ENCODE measurements at places on chromosomes 2 and 18.

GRCh38 chr2:86249579-86250391 lies 50.5 kb downstream of the MRPL35 start:
- no peak for DNase-seq

- DNase-seq: no peak
Measured at GRCh38 chr2:122530814-122531213, 775.4 kb downstream of the TSN start.

DNA sequence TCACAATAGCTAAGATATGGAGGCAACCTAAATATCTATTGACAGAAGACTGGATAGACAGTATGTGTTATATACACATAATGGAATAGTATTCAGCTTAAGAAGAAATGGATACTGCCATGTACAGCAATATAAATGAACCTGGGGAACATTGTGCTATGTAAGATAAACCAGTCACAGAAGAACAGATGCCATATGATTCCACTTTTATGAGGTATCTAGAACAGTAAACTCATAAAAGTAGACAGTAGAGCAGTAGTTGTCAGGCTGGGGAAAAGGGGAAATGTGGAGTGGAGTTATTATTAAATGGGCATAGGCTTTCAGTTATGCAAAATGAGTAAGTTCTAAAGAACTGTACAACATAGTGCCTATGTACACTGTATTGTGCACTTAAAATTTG lies 1055.7 kb upstream of the TMEFF2 start:
- no peak for DNase-seq

GRCh38 chr18:32439802-32440201 lies 30.9 kb downstream of the GAREM1 start:
- DNase-seq: no peak

DNA sequence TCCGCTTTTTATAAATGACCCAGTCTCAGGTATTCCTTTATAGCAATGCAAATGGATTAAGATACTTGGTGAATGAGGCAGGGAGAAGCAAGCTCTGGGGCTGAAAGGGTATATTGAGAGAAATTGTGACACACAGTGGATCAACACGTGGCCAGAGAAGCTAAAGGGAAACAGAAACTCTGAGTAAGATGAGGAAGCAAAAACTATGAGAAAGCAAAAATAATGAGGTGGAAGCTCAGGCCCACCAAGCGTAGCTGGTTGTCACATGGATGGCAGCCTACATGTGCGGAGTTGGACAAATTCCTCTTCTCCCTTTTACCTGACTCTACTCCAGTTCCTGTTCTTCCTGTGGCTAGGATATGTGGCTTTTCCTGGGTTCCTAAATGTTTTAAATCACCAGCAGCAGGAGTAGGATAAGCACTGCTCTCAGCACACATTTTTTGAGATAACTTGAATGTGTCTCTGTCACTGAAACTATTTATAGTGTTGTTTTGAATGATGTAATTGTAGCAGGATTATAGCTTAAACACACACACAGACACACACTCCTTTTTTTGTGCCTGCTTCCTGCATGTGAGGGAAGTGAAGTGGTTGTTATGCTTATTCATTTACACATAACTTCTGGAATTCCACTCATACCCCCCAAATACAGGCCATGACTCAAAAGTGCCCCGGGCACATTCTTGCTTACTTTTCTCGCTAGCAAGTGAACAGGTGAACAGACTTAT lies 30.1 kb upstream of the EPC2 start:
- DNase-seq: no peak

DNA sequence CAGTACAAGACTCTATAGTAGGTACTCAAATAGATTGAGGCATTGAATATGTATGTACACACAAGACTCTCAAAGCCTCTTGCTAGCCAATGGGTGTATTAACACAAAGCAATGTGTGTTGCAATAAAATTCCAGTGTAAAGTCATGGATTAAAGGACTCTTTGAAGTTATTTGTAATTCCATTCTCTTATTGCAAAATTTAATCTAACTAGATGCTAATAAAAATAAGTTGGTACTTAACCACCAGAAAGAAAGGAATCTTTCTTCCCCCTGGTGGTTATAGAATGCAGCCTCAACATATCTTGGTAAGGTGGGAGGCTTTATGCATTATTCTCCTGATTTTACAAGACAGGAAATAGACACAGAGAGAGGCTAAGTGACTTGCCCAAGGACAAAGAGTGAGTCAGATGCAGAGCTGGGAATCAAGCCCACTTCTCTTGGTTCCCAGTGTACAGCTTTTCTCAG lies 18.0 kb downstream of the LRP1B start:
- DNase-seq: no peak

- no peak for DNase-seq
Measured at GRCh38 chr2:67341012-67341318, 56.2 kb upstream of the ETAA1 start.

DNA sequence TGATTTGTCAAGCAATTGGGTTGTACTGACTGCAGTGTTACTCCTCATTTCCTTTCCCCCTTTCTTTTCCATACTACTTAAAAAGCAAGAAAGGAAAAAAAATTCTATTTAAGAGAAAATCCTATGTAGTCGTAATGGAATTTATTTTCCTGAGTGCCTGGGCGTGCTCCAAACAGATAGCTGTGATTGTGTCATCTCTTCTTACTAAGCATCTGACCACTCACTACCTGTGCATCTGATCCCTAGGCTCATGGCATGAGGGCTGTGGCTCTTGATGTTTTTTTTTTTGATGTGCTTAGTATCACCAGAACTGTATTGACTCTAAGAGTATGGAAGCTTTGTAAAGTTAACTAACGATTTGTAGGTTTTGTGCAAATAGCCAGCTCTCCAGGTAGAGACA lies 19.0 kb downstream of the CRIM1 start:
- DNase-seq: no peak

- DNase-seq: no peak
Measured at GRCh38 chr2:15456352-15456751, 104.8 kb downstream of the NBAS start.

- no peak for DNase-seq
Measured at GRCh38 chr18:76335859-76336640, 159.0 kb downstream of the ZNF516 start.

GRCh38 chr2:150325656-150326314 lies 161.7 kb downstream of the RND3 start:
- no peak for DNase-seq

GRCh38 chr2:99961196-99961913 lies 181.0 kb downstream of the AFF3 start:
- DNase-seq: no peak

DNA sequence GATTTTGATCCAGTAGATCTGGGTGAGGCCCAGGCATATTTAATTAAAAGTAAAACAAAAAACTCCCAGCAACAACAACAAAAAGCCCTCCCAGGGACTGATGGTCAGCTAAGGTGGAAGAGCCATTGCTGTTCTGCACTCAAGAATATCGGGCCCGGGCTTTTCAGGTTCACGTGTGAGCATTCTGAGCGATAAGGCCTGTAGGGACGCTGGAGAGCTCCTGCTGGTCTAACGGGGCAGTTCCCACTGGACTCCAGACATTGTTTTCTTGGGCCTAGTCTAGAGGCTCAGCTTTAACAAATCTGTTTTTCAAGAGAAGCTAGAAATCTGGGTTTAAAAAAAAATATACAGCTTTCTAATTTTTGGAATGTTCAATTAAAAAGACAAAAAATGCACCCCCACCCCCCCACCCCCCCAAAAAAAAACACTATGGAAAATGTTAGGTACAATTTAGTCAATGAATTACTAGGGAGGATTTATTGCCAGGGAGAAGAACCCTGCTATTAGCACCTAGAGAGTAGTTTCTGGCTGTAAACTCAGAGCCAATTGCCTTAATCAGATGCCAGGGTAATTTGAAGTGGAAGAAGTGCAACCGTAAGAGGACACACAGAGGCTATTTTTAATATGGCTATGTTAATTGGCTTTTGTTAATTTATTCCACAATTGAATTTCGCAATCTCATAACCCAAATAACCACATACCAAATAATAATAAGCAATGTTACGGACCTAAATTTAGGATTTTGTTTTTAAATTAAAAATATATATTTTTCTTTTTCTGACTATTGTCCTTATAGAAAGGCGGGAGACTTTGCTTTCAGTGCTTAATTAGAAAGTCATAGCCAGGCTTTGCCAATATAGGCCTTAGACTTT lies 78.9 kb downstream of the MAP4K4 start:
- DNase-seq: no peak

- no peak for DNase-seq
Measured at GRCh38 chr2:55239656-55240222, 7.3 kb downstream of the RPS27A start.

- DNase-seq: no peak
Measured at GRCh38 chr18:4455113-4455811, at the start of gene DLGAP1. DLGAP1 (minus strand) TSS chr18:4455307.

GRCh38 chr18:28019425-28020108 lies 157.4 kb downstream of the CDH2 start:
- DNase-seq: no peak

DNA sequence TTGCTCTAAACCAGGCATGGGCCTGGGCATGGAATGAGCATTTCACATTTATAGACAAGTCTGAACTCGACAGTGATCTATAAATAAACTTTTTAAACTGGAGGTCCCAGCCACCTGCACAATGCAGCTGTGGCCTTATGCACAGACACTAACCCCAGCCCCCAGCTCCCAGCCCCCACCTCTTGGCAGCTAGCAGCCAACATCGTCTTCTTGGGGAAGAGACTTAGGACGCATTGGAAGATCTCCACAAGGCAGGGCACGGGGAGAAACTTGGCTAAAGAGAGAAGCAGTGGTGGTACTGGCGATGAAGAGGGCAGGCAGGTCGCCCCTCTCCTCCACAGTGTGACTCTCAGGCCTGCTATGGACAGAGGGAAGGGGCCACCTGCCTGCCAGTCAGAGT lies 213.2 kb downstream of the ANAPC1 start:
- no peak for DNase-seq

DNA sequence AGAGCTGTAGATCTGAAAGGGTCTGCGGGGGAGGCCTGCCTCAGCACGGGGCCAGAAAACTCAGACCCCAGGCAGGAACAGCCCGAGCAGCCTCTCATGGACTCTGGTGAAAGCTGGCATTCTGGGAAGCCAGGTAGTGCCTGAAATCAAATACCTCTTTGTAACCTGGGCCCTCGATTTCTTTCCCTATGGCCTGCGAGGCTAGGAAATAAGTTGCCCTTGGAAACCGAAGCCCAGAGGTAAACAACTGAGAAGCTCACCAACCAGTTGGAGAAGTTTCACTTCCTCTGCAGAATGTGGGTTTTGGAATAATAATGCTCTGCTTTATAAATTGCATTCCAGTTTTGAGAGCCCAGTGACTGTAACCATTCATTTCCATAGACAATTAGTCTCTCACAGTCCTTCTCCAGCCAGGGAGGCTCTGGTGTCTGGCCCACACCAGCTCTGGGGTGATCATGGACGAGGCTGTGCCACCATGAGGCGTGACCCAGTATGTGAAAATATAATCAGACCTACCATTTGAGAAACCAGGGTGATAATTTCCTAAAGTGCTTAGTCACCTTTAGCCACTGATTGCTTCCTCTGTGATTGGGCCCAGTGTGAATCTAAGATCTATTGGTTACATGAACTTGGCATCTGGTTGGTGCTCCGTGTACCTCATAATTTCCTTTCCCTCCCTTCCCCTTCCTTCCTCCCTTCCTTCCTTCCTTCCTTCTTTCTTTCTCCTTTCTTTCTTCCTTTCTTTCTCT lies 133.1 kb upstream of the PELI1 start:
- no peak for DNase-seq

- peak; percentile 46 for DNase-seq
Measured at GRCh38 chr2:204544961-204545860, at the start of gene PARD3B. PARD3B (plus strand) TSS chr2:204545475; CDS start chr2:204546000, 525 bp downstream.

GRCh38 chr2:86297382-86298147 lies 39.9 kb downstream of the REEP1 start:
- DNase-seq: no peak

DNA sequence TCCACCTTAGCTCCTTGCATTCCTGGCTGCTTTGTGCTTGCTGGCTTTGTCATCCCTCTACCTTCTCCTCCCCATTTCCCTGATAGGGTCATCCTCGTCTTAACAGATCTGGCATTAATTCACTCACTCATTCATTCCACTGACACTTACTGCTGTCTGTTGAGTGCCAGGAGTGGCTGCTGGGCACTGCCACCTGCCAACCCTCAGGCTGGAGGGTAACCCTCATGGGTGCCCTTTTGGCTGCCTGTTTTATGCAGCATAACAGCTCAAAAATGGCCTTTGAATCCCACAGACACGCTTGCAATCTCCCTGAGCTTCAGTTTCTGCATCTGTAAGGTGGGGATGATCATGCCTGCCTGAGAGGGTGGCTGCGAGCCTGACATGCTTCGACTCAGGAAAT lies 25.2 kb downstream of the FHOD3 start:
- DNase-seq: no peak

GRCh38 chr2:55827855-55828254 lies 95.7 kb downstream of the EFEMP1 start:
- DNase-seq: no peak

- no peak for DNase-seq
Measured at GRCh38 chr2:182302174-182302573, 124.7 kb downstream of the PDE1A start.

DNA sequence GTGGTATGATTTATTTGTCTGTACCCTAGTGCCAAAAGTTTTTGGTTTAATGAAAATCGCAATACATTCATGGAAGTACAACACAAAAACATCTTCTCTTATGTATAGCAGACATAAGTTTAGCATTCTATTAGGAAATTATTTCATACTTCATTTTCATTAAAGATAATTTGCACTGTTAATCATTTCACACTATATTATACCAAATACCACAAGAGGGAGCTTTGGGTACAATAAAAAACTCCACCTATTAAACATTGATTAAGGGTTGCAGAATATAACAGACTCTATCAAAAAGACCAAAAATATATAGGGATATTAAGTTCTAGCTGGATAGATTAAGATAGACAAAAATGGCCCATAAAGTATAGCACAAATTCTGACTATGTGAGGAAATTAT lies 79.0 kb downstream of the SLC66A3 start:
- no peak for DNase-seq

- no peak for DNase-seq
Measured at GRCh38 chr2:38274286-38275276, 102.5 kb downstream of the ATL2 start.

DNA sequence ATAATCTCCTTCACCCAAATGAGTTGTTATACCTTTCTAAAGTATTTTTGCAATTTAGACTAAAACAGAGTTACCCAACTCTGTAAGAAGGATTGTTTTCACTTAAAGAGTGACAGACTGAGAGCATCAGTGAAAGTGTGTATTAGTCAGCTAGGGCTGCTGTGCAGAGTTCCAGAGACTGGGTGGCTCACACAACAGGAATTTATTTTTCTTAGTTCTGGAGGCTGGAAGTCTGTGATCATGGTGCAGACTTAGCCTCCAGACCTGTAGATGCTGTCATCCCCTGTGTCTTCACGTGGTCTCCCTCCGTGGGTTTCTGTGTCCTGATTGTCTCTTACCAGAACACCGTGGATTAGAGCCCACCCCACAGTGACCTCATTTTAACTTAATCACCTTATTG lies 40.0 kb downstream of the BCL2L11 start:
- no peak for DNase-seq

DNA sequence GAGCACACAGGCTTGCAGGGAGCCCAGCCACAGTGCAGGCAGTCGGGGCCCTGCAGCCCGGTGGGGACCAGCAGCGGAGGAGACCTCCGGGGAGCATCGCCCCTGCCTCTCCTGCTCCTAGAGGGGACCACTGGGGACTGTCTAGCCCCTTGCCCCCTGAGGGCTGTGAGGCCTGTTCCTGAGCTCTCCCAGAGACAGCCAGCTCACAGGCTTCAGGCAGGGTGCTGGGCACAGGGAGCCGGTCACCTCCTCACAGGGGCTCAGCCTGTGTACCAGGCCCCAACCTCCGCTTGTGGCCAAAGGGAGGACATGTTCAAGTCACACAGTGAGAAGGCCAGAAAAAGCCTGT lies 3.5 kb upstream of the NMUR1 start:
- DNase-seq: no peak
